SK-N-SH (cell line): ENCODE measurements at places on chromosomes 7 and 10. TPM values are rescaled to one million over a fixed set of nuclear protein-coding genes. Genes with fewer than 3 reads are reported as not detected.

ABCC2 gene
- polyA plus RNA-seq, result 0.48 and 0.52 TPM in 2 replicates

HMX3 gene
- polyA plus RNA-seq, result not detected in 2 replicates

DNA sequence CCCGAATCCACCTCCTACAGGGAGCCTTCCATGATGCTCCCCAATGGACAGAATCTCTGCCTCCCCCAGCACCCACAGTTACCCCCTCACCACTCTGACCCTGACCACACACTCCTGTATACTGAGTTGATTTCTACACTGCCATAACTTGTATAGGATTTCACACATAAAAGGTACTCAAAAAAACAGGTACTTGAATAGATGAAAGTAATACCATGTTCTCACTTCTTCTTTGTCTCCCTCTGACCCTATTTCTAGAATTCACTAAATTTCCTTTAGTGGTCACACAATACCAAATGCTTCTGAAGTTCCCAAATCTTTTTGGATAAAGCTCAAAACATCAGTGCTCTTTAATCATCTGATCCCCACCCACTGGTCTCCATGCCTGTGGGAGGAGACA is 45.4 kb downstream of the HSPA12A start:
- no peak for DNase-seq

GPR15LG gene
- polyA plus RNA-seq, result not detected in 2 replicates

DNA sequence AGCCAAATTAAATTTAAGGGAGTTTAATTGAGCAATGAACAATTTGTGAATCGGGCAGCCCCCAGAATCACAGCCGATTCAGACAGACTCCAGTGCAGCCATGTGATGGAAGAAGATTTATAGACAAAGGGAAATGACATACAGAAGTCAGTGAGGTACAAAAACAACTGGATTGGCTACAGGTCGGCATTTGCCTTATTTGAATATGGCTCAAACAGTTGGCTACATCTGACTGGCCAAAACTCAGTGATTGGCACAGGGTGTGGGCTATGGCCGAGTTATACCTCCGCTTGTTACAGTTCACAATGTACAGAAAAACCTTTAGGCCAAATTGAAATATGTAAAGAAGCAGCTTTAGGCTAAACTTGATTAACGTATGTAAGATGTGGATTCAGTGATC is 30.8 kb upstream of the EIF4H start:
- DNase-seq, result no peak

- DNase-seq, result no peak
These were observed 28.1 kb downstream of the LRRC72 start for GRCh38 chr7:16554518-16555236.

DNA sequence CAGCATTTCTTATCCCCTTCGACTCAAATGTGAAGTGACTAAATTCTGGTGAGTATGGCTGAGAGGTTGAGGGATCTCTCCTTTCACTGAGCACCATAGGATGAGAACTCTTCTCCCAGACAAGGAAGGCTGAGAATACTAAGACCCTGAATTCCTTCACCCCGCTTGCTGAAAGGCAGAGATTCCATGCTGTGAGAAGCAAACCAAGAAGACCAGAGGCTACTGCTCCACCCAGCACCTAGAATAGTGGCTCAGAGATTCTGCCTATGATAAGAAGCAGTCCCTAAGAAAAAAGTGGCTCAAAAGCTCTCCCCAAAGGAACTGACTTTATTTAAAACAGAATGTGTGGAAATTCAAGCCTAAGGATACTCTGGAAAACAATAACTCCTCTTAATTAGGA is 26.7 kb upstream of the WNT2 start:
- DNase-seq, result no peak

RAMP3 gene
- not detected in 2 replicates for polyA plus RNA-seq

DNA sequence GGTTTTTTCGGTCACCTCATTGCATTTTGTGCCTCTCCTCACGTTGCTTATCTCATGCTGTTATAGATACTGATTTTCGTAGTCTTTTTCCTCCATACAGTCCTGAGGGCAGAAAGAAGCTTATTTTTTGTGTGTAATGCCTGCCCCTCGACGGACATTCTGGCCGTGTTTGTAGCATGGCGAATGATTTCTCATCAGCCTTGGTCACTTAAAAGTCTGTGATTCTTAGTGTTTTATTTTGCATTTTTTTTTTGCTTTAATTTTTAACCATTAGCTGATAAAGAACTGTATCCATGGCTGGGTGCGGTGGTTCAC is 469 bp upstream of the NOC3L start:
- no peak for DNase-seq

DNA sequence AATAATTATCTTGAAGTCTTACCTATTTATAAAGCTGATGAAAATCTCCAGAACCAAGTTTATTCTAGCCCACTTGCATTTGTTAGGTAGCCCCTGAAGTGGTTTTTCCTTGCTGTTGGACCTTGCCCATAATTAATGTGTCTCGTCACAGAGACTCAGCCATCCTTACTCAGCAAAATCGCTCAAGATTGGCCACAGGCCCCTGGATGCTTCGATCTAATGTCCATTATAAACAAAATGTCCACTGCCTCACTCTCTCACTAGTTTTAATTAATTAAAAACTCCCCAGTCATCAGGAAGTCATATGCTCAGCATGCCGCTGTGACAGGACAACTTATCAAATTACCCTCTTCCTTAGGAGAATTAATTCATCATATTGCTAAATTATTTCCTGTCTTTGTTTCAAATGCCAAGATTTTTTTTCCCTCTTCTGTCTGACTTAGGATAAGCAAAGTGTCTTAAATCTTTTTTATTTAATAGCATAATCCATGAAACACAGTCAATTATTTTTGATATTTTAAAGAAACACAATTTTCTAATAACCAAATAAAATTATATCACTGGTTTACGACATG is 126.8 kb upstream of the PCLO start:
- no peak for DNase-seq

- DNase-seq, result no peak
These were observed 190.9 kb downstream of the BMPER start for GRCh38 chr7:34096198-34096651.
